ENCODE measurements at places on chromosomes 16 and 17.

DNA sequence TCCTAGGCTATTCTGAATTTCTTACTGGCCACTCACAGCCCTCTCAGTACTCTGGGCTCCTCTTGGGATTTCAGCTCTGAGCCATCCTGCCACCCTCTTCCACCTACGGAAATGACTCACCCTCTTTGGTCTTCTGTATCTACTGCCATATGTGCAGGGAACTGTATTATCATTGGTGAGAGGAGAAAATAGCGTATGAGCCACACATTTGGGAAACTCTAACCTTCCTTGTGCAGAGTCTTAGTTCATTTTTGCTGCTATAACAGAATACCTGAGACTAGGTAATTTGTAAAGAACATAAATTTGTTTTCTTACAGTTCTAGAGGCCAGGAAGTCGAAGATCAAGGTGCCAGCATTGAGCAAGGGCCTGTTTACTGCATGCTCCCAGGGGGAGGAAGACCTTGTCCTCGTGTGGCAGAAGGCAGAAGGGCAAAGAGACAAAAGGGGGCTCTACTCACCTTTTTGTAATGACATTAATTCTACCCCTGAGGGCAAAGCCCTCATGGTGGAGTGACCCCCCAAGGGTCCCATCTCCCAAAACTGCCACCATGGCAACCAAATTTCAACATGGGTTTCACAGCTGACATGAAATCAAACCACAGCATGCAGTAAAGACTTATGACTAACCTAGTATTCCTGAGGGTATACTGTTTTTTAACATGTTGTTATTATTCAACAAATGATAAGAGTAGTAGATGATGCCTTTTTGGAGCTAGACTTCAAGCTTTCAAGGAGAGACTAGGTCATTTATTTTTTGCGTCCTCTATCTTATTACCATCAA, 191.8 kb downstream of the PRKCA start:
- no peak for DNase-seq

GRCh38 chr16:85759136-85759535, 8.2 kb upstream of the C16orf74 start:
- DNase-seq, result no peak

- DNase-seq, result no peak
Observed at GRCh38 chr16:60123392-60124023, 1389.4 kb upstream of the GOT2 start.

- peak; percentile 23 for DNase-seq
Observed at GRCh38 chr17:69326377-69327059, 415 bp downstream of the ABCA5 start.

- no peak for DNase-seq
Observed at GRCh38 chr17:66283971-66284370, 18.4 kb upstream of the PRKCA start.

GRCh38 chr17:83149761-83150251, 70.4 kb downstream of the METRNL start:
- no peak for DNase-seq

DNA sequence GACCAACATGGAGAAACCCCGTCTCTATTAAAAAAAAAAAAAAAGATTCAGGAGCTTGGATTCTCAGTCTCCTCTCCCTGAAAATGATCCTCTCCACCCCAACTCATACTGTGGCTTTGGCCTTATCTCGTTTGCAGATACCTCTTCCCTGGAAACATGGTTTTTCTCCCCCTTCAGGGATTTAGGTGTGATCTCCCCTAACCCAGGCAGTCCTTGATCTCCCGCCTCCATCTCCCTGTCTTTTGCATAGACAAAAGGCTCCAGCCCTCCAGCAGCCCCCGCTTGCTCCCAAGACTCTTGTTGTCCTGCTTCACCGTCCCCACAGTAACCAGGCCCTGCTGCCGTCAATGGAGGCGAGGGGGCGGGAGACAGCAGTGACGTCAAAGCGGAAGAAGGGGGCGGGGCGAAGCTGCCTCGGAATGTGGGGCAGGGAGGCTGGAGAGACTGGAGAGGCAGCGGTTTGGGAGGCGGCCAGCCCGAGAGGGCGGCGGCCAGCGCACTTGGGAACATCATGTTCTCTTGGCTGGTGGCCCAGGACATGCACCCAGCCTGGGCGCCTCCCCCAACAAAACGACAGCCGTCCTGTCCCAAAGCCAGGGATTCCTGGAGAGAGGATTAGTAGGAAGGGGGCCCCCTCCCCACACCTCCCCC, 1.9 kb upstream of the PER1 start:
- DNase-seq, result peak; percentile 100

GRCh38 chr16:88650749-88651275, at the start of gene CYBA:
CYBA (minus strand) TSS chr16:88651053; CDS start chr16:88651013, 40 bp downstream.
- peak; percentile 45 for DNase-seq

DNA sequence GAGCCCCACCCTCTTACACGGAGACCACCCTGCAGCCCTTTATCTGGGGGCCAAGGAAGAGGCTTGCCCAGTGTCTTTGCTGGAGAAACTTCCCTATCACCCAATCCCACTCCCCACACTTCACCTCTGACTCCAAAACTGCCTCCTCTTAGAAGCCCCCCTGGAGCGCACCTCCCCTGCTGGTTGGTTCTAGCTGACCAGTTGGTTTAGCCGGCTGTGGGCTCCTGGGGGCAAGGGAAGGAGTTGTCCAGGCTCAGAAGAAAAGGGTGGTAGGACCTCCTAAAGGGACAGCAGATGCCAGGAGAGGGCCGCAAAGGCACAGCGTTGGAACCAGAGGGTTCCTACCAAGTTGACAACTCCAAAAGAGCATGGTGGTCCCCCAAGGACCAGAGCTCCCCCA, 2.0 kb downstream of the BCAR1 start:
- DNase-seq, result no peak

GRCh38 chr17:74031316-74032090, 172.0 kb upstream of the RPL38 start:
- DNase-seq, result no peak

Data from right lung (tissue), 10 donors.